ENCODE measurements at places on chromosomes 6 and 20.

DNA sequence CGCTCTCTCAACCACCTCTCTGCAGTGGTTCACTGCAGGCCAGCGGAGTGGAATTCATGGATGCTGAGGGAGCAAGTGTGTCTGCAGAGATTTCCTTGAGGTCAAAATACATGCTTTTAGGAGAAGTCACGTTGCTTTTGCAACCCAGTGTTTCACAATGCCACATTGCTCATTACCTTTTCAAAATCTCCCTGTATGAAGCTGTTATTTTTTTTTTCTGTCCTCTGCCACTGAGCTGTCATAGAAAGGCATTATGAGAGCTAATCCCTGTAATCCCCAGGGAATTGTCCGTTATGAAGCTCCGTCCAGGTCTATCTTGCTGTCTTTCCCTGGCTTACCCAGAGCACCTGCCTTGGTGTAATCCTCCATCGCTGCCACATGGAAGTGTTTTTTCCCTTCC lies 60.5 kb upstream of the SLC22A23 start:
- no peak for DNase-seq

DNA sequence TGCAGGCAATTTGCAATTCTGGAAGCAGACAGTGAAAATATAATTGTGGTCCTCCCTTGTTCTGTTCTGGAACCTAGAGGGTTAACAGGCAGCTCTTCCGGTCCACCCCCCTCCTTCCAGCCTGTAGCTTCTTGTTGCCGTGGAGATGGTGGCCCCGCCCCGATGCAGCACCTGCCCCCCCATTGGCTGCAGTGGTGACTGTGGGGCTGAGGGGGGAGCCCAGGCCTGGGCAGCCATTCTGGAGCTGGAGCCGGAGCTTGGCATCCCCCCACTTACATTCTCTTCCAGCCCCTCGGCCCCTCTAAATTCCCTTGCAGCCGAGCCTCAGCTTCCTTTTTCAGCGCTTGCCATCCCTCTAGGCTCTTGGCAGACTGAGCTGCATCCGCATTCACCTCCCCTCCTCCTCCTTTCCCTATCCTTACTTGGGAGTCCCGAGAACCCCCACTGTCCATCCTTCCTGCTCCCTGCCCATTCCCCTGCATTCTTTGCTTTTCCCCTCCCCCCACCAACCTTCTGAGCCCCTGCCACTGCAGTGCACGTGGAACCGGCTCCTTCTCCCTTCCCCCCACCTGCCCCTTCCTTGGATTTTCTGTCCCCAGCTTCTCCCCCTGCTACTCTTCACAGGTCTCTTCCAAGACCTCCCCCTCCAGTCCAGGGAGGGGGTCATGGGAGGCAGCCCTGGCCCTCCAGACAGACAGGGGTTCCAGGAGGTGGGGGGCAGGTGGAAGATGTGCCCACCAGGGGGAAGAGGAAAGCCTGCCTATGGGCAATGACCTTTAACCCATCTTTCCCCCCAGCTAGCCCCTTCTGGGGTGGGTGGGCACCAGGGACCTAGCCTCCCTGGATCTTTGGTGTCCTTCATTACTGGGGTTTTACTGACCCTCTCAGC lies 11.4 kb downstream of the SYNGAP1 start:
- peak; percentile 89 for DNase-seq

GRCh38 chr6:90701146-90701781 lies 114.4 kb upstream of the MAP3K7 start:
- DNase-seq: peak; percentile 29

DNA sequence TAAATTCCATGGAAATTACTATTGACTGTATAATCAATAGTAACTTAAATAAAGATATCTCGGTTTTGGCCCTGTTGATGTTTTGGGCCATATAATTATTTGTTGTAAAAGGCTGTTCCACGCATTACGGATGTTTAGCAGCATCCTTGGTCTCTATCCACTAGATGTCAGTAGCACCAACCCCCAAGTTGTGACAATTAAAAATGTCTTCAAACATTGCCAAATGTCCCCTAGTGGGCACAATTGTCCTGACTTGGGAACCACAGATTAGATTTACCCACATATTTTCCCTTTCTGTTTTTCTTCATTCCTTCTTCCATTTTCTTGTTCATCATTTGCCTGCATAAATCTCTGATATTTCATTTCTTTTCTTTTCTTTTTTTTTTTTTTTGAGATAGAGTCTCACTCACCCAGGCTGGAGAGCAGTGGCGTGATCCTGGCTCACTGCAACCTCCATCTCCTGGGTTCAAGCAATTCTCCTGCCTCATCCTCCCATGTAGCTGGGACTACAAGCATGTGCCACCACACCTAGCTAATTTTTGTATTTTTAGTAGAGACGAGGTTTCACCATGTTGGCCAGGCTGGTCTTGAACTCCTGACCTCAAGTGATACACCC lies 13.6 kb upstream of the WFDC8 start:
- DNase-seq: peak; percentile 48

DNA sequence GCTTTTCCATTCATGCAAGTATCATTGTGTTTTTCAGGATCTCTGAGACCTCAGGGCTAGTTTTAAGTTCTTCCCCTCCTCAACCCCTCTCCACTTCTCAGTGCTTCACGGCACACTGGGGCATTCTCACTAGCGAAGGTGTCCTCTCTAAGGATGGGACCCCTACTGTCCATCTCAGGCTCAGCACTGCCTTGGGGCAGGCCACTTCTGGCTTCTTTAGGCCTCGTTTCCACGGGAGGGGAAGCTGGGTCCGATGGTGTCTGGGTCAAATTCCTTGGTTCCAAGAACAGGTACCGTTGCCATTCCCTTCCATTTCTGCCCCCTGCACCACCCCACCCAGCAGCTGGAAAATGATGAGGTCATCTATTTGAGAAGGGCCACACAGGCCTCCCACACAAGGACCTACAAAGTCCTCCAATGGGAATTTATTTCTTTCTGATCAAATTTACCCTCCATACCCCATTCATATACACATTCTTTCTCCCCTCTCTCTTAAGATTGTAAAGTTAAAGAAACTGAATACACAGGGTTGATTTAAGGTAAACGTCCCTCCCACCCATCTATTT lies 17.2 kb downstream of the GNAS start:
- no peak for DNase-seq

DNA sequence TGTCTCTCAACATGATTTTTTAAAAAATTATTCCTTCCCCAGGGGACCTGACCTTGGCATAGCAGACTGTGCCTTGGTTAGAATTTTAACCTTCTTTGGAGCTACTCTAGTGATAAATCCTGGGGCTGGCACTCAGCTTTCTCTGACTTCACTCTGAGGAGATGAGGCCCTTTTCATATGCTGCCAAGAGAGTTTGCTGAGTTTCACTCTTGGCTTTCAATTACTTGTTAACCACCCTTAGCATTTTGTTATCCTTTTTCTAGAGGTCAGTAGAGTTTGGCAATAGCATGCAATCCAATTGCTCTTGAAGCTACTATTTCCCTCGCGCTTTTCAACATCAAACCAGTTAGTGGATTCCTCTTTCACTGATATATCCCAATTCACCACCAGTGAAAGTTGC lies 920.3 kb downstream of the EYS start:
- DNase-seq: no peak

DNA sequence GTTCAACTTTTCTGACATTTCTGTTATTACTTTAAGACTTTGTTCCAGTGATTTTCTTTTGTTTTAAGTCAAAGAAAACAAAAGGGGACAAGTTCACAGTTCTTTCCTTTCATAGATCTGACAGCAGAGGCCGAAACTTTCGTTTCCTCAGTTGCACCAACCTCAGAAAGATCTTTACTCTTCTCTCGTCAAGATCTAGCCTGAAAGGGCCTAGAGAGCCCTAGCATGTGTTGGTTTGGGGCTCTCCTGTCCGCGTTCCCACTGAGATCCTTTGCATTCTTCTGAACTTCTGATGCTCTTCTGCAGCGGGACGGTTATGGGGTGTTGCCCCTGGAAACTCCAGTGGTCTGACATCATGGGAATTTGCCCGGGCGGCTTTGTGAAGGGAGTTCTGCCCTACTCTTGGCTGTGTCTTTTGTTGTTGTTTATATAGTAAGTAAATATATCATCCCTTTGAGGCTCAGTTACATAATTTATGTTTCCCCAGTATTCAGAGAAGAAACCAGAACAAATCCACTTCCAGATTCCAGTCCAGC lies 129.1 kb downstream of the SASH1 start:
- no peak for DNase-seq

GRCh38 chr6:110542311-110543024 lies 66.1 kb upstream of the SLC22A16 start:
- no peak for DNase-seq

GRCh38 chr6:130140084-130140483 lies 82.7 kb downstream of the SAMD3 start:
- no peak for DNase-seq

DNA sequence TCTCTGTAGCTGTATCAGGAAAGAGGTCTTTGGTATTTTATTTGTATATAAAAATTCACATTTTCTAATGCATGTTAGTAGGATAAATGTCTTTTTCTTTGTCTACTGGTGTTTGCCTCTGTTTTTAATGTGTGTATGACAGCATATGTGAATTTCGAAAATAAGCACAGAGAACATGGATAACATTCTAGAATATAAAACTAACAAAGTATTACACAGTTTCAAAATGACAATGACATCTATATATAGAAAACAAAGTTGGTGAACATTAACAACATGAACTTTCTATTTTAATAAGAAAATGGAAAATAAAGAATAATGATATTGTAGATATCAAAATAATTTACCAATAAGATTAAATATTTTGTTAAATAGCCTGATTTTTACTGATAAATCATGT lies 608.0 kb downstream of the COL12A1 start:
- no peak for DNase-seq

- peak; percentile 86 for DNase-seq
Observed at GRCh38 chr20:64083378-64083803, 807 bp downstream of the LKAAEAR1 start.

DNA sequence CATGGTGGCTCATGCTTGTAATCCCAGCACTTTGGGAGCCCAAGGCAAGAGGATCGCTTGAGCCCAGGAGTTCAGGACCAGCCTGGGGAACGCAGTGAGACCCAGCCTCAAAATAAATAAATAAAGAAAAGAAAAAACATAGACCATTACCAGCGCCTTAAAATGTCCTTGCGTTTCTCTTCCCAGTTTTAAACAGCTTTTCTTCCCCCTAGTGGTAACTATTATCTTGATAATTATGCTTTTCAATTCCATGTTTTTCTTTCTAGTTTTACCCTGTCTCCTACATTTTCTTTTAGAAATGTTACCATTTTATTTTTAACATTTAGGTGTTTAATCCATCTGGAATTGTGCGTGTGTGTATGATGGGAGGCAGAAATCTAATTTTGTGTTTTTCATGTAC lies 24.4 kb downstream of the DNAH8 start:
- no peak for DNase-seq

DNA sequence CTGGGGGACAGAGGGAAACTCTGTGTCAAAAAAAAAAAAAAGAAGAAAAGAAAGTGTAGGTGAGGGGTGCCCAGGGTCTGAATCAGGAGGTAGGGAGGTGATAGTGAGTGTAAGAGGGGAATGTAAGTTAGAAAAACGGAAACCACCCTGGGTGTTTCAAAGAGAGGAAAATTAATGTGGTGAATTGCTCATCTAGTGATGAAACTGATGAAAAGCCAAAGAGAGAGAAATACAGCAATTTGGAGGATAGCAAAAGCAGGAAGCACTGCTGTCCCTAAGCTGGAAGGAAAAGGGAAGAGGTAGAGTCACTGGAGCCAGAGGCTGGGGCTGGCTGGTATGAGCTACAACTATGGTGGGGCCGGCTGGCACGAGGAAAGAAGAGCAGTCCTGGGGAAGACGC lies 85.0 kb upstream of the CEP85L start:
- peak; percentile 37 for DNase-seq

DNA sequence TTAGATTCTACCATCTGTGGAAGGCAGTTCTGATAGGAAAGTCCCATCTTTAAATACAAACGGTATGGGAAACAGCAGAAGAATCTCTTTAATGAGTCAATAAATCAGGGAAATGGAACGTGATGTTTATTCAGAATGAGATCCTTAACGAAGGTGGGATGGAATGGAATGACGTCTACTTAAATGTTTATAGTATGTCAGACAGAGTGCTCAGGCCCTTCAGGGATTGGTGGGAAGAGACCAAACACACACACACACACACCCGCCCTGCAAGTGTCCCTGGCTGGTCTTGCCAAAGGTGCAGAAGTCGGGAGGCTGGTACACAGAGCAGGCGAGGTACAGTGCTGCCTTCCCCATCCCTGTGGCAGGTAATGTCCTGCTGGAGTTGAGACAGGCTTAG lies 164.0 kb downstream of the FARS2 start:
- DNase-seq: no peak

DNA sequence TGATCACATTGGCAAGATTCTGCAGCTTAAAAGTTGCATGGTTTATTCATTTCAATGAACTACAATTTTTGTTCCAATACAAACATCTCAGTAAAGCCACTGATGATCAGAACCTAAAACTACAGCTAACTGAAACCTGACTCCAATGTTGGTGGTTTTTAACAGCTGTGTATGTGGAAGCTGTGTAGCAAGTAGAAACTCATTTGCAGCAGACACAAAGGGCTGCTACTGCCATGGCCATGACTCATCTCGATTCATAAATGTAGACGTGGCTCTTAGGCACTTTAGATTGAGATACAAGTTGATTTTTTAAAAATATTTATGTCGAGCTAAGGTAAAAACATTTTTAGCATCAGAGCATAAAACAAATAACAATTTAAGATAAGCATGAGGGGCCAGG lies 19.5 kb upstream of the MAP3K4 start:
- DNase-seq: no peak

- DNase-seq: no peak
Observed at GRCh38 chr20:53757472-53757913, 163.9 kb upstream of the ZNF217 start.

GRCh38 chr20:54323227-54323734 lies 115.4 kb downstream of the PFDN4 start:
- no peak for DNase-seq

DNA sequence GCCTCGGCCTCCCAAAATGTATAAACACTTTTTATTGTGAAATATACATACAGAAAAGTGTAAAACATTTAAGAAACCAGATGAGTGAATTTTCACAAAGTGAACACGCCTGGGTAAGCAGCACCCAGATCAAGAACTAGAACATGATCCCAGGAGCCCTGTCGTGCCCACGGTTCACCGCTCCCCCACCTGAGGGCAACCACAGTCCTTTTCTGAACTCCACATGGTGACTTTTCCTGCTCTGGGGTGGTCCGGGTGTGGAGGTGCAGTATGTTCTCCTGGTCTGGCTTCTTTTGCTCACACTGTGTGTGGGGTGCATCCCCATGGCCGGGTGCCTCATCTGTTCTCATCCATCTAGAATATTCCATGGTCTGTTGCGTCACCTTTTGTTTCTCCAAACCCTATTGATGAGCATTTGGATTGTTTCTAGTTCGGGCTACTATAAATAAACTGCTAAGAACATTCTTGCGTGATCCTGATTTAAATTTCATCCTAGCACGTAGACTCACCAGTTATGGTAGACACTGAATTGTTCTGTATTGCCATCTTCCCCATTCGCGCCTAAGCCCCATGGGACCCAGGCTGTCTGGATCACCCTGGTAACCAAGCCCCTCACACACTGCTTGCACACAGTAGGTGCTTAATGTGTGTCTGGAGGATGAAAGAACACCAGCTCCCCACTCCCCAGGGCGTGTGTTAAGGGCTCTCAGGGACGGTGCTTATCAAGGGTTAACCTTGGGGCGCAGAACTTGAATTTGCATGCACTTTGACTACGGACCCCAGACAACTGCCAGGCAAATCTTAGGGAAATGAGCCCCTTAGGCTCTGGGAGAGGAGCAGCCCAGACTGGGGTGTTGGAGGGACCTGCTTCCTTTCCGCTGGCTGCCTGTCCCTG lies 56.2 kb downstream of the CTCFL start:
- DNase-seq: no peak

GRCh38 chr6:27650620-27651370 lies 177.9 kb upstream of the ZNF184 start:
- peak; percentile 77 for DNase-seq

GRCh38 chr6:11324453-11325015 lies 92.1 kb upstream of the NEDD9 start:
- DNase-seq: peak; percentile 77
